ENCODE measurements at places on chromosomes 12 and 14.
A peak's percentile ranks its signal among the peaks of the same experiment; 100 is the strongest.

GRCh38 chr14:50116966-50117365 is 594 bp upstream of the VCPKMT start:
- no peak for DNase-seq

GRCh38 chr14:59251811-59252771 is 63.6 kb downstream of the DAAM1 start:
- DNase-seq: no peak

- no peak for DNase-seq
Observed at GRCh38 chr12:8946733-8947132, 2.7 kb downstream of the M6PR start.

DNA sequence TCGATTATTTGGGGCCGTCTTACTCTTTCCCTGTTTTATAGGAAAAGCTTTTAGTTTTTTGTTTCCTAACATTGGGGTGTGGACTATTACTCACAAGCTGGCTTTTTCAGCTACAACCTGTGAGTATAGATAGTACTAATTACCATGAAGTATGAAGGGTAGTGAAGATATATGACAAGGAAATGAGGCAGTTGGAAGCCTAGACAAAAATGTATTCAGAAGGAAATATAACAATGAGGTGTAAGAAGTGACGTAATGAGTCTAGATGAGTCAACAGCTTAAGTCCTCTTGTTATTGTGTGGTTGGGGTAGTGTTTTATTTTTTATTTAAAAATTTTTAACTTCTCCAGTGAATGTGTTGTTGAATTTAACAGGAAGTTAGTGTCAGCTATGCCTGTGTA is 804.5 kb downstream of the NRXN3 start:
- no peak for DNase-seq

DNA sequence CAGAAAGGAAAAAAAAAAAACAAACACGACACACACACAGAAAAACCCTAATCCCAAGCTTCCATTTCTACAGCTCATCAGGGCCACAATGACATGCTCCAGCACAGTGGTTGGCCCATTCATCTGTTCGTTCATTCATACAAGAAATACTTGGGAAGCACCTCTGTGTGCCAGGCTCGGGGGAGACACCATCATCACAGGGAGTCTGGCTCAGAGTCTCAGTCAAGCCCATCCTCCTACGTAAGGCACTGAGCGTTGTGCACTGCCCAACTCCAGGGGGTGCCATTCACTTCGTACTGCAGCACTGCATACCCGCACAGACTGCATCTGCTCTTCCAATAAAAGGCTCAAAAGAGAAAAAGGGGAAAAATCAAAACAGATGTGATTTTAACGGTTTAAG is 15.3 kb downstream of the VPS37B start:
- no peak for DNase-seq

- peak; percentile 76 for DNase-seq
Observed at GRCh38 chr12:6825398-6826124, 2.6 kb upstream of the P3H3 start.

DNA sequence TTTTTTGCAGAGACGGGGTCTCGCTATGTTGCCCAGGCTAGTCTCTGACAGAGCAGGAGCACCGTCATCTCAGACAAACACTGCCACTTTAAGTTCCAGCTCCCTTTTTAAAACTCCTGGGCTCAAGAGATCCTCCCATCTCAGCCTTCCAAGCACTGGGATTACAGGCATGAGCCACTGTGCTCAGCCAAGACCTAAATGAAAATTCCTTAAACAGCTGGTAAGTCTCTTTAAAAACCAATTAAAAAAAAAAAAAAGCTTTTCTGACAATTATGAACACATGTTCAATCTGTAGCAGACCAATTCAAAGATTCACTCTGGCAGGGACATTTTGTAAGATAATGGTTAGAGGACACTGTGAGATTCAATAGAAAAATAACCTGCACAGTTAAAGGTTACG is 77.8 kb downstream of the HECTD4 start:
- no peak for DNase-seq

DNA sequence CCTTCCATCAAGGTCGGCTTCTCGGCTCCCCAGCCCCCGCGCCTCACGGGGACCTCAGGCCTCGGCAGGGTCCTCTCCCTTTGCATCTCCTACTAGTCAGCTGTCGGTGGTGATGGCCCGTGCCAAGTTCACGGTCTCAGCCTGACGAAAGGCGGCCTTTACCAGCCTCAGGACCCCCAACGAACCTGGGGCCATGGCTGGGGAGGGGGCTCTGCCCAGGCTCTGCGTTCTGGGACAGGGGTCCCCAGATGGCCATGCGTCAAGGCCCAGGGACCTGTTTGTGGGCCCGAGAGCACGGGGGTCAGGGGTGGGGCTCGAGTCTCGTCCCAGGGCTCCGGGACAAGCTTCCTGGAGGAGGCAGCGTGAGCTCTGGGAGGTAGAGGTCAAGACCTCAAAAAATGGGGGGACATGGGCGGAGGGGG is 32.8 kb upstream of the DEGS2 start:
- no peak for DNase-seq

All from activated T-helper 1 cell treated with anti-CD3 and anti-CD28 coated beads, Interleukin-2, amount 50 U/mL, for 16 hours (primary cell).